ENCODE measurements at places on chromosomes 6 and 20. TPM values are rescaled to one million over a fixed set of nuclear protein-coding genes. Genes with fewer than 3 reads are reported as not detected.

Gene FERMT1
- 3.9 TPM for polyA plus RNA-seq

GRCh38 chr20:23021541-23021940, 13.6 kb upstream of the SSTR4 start:
- no peak for DNase-seq

DNA sequence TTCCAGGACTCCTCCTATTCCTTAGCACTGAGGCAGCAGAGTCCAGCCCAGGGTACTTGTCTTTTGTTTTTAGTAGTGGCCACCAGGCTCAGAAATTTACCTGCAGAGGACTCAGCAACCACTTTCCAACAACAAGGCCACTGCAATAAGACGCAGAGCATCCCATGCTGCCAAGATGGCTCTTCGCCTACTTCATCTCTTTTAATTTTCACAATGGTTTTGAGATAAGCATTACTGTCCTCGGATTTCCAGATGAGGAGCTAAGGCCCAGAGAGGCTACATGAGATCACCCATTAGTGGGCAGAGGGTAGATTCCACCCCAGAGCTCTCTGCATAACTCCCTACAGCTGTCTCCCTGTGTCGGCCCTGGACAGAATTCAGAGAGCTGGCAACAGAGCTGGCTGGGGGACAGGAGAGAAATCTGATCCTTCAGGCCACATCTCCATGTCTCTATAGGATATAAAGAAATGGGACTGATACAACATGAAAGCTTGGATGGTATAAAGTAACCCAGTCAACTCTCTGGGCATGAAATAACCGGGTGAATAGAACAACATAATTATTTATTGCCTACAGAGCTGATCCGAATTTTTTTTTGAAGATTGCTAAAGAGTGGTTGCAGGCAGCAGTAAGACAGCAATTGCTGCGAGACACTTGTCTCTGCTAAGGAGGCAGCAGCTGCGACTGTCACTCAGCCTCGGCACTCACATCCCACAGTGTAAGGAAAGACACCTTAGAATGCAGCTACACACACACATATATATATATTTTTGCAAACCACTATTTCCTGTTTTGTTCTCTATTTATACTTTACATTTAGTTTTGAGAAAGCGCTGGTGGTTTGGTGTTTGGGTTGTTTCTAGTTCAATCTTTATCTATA, 37.2 kb downstream of the SCML4 start:
- DNase-seq = no peak

DNA sequence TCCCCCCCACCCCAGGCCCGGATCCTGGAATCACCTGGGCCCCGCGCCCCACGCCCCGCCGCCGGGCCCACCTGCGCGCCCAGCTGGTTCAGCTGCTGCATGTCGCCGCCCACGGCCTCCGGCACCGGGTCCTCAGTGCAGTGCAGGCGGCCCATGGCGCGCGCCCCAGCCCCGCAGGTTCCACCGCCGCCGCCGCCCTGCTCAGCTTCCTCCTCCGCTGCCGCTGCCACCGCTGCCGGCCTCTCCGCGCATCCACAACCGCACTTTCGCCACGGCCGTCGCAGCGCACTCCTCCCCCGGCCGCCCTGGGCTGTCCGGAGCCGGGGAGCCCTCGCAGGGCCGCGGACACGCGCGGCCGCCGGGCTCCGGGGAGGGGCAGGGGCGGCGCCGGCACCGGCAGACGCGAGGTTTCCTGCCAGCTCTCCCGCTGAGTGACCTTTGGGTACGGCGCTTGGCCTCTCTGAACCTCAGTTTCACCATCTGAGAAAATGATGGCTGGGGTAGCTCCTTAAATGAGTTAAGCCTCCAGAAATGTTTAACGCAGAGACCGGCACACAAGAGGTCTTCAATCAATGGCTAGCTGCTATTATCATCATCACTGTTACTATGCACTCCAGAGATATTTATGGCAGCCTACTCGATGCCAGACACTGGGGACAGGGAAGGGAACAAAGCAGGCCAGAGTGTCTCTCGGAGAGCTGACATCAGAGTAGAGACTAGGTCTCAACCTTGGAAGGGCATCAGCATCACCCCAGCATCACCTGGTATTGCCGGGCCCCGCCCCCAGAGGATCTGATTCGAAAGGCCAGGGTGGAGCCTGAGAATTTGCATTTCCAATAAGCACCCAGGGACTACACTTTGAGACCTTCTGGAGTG, at the start of gene COMMD7:
TSS of gene COMMD7 (minus strand) at position 231 of the 876 bp plus-strand sequence. CDS start at position 155, 76 bp downstream.
- no peak for DNase-seq

- DNase-seq = no peak
These were observed 46.4 kb upstream of the CCDC28A start for GRCh38 chr6:138727182-138727581.
